ENCODE measurements at places on chromosomes 16 and 17.
A peak's percentile ranks its signal among the peaks of the same experiment; 100 is the strongest.

DNA sequence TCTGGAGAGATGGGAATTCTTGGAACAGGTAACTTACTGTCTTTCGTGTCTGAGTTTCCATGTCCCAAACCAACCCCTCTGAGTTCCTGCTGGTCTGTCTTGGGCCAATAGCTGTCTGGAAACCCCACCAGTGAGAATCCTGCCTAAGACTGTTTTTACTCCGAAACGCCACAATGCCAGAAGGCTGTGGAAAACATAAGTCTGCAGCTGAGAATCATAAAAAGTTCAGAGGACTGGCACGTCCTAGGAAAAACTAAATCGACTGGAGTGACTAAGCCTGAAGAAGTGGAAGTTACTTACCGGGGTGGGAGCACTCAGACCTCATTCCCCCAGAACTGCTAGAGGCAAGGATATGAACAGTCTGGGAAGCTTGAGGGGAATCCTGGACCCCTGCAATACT, 13.3 kb downstream of the LRRC75A start:
- no peak for DNase-seq

- no peak for DNase-seq
These were observed 5.2 kb upstream of the FANCA start for GRCh38 chr16:89821438-89822187.

- DNase-seq: no peak
These were observed 19.8 kb downstream of the TMEM94 start for GRCh38 chr17:75476271-75476671.

- DNase-seq: no peak
These were observed 7.0 kb upstream of the SPATA2L start for GRCh38 chr16:89708481-89708931.

DNA sequence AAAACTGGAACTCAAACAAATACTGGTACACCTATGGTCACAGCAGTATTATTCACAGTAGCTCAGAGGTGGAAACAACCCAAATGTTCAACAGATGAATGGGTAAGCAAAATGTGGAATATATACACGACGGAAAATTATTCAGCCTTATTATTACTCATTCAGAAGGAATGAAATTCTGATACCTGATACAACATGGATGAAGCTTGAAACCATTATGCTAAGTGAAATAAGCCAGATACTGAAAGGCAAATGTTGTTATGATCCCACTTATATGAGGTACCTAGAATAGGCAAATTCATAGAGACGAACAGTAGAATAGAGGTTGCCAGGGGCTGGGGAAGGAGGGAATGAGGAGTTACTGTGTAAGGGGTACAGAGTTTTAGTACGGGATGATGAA, 27.1 kb upstream of the MYLK3 start:
- DNase-seq: no peak

DNA sequence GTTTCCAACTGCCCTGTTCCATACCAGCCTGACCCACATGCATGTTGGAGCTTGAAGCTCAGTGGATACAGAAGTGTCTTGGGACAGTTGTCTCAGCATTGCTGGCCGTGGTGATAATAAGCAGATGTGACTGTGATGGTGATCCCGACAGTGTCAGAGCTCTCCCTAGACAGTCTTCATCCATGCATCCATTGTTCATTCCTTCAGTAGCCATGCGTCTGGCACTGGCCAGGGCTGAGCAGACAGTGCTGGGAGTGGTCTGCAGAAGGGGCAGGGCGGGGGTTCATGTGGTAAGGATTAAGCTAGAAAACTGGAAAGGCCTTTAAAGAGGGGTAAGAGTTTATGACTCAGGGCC, 68.1 kb downstream of the GNAO1 start:
- DNase-seq: no peak

DNA sequence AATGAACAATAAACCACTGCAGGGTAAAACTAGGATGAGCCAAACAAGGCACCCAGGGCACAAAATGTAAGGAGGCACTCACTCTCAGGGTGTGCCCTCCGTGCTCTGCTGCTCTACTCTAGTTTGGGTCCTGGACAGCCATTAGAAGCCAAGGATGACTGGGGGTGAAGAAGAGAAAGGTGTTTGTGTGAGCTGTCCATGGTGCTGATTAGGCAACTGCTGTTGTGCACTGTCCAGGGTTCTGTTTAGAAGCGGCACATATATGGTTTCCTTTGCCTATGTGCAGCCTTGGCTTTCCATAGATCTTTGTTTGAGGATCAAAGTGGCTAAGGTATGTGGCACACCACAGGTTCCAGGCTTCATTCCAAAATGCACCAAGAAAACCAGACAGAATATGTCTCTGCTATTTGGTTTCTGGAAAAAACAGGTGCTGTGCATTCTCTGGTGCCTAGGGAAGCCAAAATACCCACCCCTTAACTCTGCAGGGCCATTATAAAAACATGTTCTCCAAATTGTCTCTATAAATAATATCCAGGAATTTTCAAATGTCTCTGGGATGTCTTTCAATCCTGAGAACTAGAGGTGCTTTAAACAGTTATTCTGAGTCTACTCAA, 123.5 kb downstream of the CBLN1 start:
- DNase-seq: no peak

GRCh38 chr17:78130437-78131101, at the start of gene TMC8:
Gene TMC8 (plus strand): TSS chr17:78130771. CDS start chr17:78131589, 818 bp downstream.
- no peak for DNase-seq

GRCh38 chr17:31392856-31393748, 1.6 kb downstream of the RAB11FIP4 start:
- no peak for DNase-seq

GRCh38 chr17:4155980-4156620, 13.1 kb downstream of the CYB5D2 start:
- no peak for DNase-seq

DNA sequence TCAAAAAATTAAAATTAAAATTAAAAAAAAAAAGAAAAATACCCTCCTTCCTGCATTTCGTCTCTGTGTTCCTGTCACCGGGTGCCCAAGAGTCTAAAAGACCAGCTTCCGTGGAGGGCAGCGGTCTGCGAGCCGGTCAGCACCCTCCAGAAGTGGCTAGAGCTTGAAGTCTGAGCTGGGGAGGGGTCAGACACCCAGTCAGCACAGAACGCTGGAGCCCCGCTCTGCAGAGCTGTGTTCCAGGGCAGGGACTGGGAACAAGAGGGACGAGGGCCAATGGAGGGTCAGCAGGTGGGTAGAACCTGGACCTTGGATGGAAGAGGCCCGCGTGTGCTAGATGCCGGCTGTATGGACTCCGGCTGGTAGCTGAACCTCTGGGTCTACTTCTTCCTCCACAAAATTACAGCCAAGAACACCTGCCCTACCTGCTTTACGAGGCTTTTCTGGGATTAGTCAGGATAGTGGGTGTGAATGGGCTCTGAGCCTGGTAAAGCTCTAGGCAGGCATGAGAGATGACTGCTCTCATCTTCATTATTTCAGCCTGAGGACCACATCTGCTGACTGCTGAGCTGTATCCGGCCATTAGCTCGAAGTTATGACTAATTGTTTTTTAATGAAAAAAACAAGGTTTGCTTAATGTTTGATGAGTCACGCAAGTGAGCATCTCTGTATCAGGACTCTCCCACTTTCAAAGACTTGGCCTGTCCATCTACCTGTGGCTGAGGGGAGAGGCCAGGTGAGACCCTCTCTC, 5.9 kb downstream of the TRPV1 start:
- DNase-seq: no peak

- DNase-seq: no peak
These were observed 913 bp downstream of the CDIP1 start for GRCh38 chr16:4537376-4538343.

GRCh38 chr16:5580296-5580695, 482.7 kb upstream of the EEF2KMT start:
- no peak for DNase-seq

DNA sequence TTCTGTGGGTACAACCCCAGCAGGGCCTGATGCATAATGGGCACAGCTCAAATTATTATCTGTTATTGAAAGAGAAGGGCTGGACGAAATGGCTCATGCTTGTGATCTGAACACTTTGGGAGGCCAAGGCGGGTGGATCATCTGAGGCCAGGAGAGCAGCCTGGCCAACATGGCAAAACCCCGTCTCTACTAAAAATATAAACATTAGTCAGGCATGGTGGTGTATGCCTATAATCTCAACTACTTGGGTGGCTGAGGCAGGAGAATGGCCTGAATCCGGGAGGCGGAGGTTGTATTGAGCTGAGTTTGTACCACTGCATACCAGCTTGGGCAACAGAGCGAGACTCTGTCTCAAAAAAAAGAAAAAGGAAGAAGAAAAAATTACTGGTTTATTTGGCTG, 100.7 kb downstream of the ABCC1 start:
- no peak for DNase-seq

- no peak for DNase-seq
These were observed 307.6 kb downstream of the ZFHX3 start for GRCh38 chr16:72740347-72740746.

- no peak for DNase-seq
These were observed 23.5 kb downstream of the AATF start for GRCh38 chr17:36972186-36972700.

- DNase-seq: peak; percentile 88
These were observed 18.0 kb downstream of the CCR7 start for GRCh38 chr17:40547079-40547784.

GRCh38 chr17:3723188-3723555, 531 bp upstream of the HASPIN start:
- peak; percentile 40 for DNase-seq

GRCh38 chr17:36837195-36837938, 99.9 kb upstream of the LHX1 start:
- DNase-seq: peak; percentile 51

DNA sequence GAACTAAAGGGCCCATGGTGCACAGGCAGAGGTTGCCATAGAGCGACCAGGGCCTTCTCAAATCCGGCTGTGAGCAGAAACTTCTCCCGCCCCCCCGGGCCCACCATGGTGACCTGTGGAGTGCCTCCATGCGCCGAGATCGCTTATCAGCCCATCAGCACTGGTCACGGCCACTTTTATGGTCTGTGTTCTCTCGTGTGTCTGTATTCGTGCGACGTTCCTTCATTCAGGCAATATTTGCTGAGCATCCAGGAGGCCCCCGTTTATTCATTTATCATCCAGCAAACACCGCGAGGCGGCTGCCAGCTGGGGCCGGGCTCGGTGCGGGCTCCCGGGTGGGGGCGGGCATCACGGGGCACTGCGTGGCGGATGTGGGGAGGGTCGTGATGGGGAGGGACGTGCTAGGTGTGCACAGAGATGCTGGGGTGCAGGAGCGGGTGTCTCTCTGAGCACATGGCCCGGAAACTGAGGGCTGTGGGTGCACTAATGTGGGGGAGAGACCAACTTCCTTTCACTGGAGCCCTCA, 88.0 kb upstream of the CBX4 start:
- DNase-seq: no peak

GRCh38 chr16:11258553-11259492, 2.8 kb upstream of the SOCS1 start:
- no peak for DNase-seq

DNA sequence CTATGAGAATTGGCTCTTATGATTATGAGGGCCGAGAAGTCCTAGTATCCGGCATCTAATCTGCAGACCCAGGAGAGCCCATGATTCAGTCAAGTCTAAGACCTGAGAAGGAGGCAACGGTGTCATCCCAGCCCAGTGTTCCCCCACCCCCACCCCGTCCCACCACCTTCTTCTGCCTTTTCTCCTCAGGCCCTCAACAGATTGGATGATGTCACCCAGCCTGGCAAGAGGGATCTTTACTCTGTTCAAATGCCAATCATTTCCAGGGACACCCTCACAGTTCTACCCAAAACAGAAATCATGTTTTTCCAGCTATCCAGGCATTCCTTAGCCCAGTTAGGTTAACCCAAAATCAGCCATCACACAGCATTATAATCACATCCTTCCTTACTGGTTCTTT, 10.0 kb upstream of the GAA start:
- DNase-seq: no peak

- no peak for DNase-seq
These were observed 11.6 kb upstream of the SEPHS2 start for GRCh38 chr16:30457256-30457655.

DNA sequence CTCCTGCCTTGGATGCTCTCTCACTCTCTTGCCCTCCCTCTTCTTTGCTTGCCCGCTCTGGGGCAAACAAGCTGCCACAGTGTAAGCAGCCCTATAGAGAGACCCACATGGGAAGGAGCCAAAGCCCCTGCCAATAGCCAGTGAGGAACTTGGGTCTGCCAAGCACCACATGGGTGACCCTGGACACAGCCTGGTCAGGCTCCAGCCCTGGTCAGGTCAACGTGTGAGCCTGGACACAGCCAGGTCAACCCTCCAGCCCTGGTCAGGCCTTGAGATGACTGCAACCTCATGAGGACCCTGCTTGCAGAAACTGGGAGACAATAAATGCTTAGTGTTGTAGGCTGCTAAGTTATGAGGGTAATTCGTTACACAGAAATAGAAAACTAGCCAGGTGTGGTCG, 14.3 kb upstream of the PHOSPHO1 start:
- DNase-seq: no peak

DNA sequence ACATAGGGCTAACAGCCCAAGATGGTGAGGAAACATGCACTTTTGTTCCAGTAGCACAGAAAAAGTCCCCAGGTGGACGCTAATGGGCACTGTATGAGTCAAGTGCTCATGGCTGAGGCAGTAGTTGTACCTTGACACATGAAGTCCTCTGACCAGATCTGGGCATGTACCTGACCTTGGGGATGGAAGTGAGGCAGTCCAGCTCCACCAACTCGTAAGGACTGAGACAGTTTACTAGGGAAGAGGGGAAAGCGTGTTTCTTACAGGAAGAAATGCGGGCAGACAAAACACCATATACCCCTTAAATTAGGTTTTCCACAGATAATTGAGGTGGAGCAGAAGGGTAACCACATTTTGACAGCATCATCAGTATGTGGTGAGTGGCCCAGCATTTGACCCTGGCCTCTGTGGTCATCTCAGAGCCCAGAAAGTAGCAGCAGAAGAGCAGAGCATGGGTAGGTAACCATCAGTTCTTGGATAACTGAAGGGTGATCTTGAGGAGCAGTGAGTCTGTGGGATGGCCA, 32.4 kb upstream of the METTL9 start:
- no peak for DNase-seq

- no peak for DNase-seq
These were observed 141.6 kb downstream of the CCDC182 start for GRCh38 chr17:57603546-57603945.

GRCh38 chr16:3503523-3503922, 2.7 kb downstream of the CLUAP1 start:
- DNase-seq: no peak

DNA sequence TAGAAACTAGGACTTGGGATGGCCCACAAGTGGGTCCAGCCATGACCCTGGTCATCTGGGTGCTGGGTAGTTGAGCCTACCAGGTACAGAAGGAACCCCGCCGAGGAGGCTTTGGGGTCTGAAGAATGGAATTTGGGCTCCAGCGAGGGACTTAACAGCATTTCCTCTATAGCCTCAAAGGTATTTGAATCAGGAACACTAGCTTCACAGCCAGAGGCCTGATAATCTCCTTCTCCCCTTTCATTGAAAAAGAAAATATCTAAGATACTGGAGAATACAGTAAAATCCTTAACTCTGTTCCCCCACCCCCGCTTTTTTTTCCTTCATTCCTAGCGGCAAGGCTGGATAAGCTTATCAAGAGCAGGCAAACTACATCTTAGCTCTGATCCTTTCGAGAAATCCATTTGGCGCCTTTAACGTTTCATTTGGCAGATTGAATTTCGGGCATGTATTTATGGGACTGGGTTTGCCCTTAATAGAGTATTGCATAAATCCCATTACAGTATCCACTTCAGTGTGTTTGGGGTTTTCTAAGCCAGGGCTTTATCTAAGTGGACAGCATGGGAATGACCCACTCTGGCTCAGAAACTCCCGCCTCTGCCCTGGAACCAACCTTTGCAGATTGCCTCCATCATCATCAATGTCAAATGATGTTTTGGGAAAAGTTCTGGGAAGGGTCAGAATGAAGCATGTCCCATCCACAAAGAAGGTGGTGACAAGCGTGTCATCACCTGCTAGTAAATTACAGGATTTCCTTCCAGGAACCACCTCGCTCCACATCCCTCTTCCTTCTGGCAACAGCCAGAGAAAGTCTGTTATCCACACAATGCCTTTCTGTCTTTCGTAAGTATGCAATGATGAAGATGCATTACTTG, 36.9 kb downstream of the XYLT1 start:
- DNase-seq: no peak
